ENCODE measurements at places on chromosomes 6 and 20. TPM values are rescaled to one million over a fixed set of nuclear protein-coding genes. Genes with fewer than 3 reads are reported as not detected.

Gene ACAT2
- polyA plus RNA-seq = 10.1 TPM

Gene IL17F
- polyA plus RNA-seq = not detected

Gene DHX35
- polyA plus RNA-seq = 6.6 TPM

DNA sequence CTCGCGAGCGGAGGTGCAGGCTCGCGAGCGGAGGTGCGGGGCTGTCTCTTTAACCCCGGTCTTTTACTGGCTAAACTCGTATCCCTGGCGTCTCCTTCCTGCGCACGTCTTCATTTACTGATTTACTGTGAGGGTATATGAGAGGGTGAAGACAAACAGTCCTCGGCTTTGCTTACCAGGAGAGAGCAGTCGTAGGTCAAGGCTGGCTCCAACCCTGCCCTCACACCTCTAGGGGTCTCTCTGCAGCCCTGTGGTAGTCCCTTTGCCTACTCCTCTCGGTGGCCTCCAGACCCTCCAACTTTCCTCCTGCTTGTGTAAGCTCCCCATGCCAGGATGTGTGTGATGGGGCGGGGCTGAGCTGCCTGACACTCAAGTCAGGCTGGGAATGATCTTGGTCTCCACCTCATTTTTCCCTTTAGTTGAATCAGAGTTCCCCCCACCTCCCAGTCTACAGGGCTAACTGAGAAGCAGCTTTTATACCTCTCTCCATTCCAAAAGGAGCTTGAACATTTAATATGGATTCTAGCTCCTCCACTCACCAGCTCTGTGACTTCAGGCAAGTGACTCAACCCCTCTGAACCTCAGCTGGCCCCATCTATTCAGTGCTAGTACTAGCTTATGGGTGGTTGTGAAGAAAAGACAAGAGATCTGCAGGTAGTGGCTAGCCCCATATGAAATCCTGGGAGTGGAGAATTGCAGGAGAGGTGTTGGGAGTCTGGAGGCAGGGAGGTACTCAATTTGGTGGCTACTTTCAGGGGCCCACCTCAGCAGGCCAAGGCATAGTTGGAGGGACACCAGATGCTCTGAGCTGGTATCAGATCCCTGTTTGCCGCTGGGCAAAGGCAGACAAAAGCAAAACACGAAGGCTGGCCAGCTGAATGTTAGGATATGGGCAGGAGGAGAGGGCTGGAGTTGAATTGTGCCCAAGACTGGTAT lies 902 bp downstream of the SLC29A1 start:
- peak; percentile 58 for DNase-seq

GRCh38 chr6:62037445-62037844 lies 248.6 kb downstream of the KHDRBS2 start:
- DNase-seq = no peak

DNA sequence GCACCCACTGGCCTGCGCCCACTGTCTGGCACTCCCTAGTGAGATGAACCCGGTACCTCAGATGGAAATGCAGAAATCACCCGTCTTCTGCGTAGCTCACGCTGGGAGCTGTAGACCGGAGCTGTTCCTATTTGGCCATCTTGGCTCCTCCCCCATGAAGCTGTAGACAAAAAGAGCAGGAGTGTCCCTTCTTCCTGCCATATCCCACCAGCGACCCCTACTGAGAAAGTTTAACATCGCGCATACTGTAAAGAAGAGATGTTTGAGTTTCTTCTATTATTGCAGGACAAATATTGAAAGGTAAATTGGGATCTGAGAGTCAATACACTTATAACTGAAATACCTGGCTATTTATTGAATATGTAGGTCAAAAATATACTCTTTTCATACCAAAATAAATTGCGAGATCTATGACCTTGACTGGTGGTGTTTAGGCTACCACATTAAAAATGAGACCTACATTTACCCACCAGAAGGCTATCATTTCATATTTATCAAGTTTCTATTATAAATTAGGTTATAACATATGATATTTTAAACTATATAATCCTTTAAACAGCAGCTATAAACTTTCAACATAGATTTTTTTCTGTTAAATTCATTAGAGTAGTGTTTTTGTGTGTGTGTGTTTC lies 586.3 kb downstream of the HTR1B start:
- DNase-seq = peak; percentile 57

GRCh38 chr6:75275067-75275466 lies 9.5 kb downstream of the TMEM30A start:
- DNase-seq = no peak

GRCh38 chr6:112204350-112204706 lies 50.0 kb downstream of the LAMA4 start:
- no peak for DNase-seq

GRCh38 chr20:25623225-25623735 lies 534 bp downstream of the NANP start:
- DNase-seq = peak; percentile 51

GRCh38 chr20:43831481-43832065 lies 83.1 kb upstream of the TOX2 start:
- DNase-seq = no peak

- peak; percentile 76 for DNase-seq
These were observed 563.8 kb downstream of the LMBRD1 start for GRCh38 chr6:69232911-69233448.

DNA sequence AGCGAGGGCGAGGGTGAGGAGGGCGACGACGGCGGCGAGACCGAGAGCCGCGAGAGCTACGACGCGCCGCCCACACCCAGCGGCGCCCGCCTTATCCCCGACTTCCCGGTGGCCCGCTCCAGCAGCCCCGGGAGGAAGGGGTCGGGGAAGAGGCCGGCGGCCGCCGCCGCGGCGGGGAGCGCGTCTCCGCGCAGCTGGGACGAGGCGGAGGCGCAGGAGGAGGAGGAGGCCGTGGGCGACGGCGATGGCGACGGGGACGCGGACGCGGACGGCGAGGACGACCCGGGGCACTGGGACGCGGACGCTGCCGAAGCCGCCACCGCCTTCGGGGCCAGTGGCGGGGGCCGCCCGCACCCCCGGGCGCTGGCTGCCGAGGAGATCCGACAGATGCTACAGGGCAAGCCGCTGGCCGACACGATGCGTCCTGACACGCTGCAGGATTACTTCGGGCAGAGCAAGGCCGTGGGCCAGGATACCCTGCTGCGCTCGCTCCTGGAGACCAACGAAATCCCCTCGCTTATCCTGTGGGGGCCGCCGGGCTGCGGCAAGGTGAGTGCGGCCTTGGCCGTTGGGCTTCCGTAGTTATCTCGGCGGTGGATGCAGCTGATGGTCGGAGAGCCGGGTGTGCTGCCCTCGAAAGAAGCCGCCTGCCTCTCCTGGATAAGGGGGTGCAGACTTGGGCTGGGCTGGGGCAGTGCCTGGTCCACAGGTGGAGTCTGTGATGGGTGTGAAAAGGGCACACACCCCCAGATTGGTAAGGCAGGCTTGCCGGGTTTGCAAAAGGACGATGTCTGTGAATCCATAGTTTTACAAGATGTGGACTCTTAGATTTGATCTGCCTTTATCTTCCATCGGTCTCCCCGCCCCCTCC lies 938 bp downstream of the WRNIP1 start:
- peak; percentile 56 for DNase-seq

Measured in adrenal gland (tissue), 19 donors.